Cardiac atrium fibroblast (primary cell): ENCODE measurements at places on chromosomes 11 and 22. TPM values are rescaled to one million over a fixed set of nuclear protein-coding genes. Genes with fewer than 3 reads are reported as not detected.

Gene C11orf86
- not detected in 2 replicates for total RNA-seq

Gene TMEM132A
- 17.9 and 77.4 TPM in 2 replicates for total RNA-seq

Gene SOX6
- total RNA-seq: 0.54 and 5.0 TPM in 2 replicates

Gene GLYAT
- not detected in 2 replicates for total RNA-seq

Gene APOBEC3B
- total RNA-seq: 2.2 and 6.0 TPM in 2 replicates

Gene ACR
- not detected in 2 replicates for total RNA-seq

Gene NPAS4
- not detected in 2 replicates for total RNA-seq

Gene FGF3
- not detected in 2 replicates for total RNA-seq

Gene OR51I1
- not detected in 2 replicates for total RNA-seq

Gene FAM227A
- 0.65 and 0.90 TPM in 2 replicates for total RNA-seq

Gene DEPDC7
- 1.3 and 1.9 TPM in 2 replicates for total RNA-seq

Gene ROBO4
- 25.6 and 32.9 TPM in 2 replicates for total RNA-seq

Gene MICAL2
- total RNA-seq: 179 and 294 TPM in 2 replicates
